ENCODE measurements at places on chromosomes 5 and 9.

DNA sequence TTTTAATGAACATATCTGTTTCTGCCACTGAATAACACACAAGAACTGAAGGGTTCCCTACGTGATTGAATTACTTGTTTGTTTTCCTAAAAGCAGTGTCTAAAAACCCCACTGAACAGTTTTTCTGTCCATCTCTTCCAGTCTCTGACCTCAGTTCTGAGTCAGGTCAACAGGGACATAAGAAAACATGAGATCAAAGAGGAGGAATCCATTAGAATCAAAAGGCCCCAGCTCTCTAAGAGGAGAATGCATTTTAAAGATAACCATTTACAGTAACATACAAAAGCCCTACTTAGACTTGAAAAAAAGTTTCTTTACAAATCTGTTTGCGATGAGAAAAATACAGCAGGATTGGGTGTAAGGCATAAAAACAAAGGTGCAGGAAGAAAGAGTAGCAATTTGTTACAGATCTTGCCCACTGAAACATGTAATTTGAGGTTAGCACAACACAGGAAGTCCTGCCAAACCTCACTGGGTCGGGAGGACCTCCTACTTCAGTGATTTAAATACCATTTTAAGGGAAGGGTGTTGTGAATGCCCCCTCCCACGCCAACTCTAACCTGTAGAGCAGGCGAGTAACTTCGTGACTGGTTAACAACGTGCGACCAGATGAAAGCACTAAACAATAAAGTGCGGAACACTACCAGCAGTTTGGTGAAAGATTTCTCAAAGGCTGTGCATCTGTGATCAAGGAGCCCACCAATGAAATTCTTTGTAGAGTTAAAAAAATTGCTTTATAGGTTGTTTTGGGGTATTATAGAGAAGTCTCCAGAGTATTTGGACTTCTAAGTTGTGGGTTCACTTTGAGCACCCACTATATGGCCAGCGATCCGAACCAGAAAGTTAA, 1.3 kb downstream of the QSOX2 start:
- no peak for DNase-seq
- H3K27ac ChIP-seq, result peak overlapping the region; percentile 66
- 0 out of 2 replicates have a peak, but pooled peaks cover 8% of the 10 kb centered on the region for H3K27me3 ChIP-seq
- no peaks in the 10 kb centered on the region for H3K36me3 ChIP-seq
- peaks cover 21% of the 10 kb centered on the region for H3K4me1 ChIP-seq
- peak overlapping the region; percentile 84 for H3K4me3 ChIP-seq

- no peaks in the 10 kb centered on the region for H3K36me3 ChIP-seq
- no peak overlapping the region for H3K27ac ChIP-seq
- peak; percentile 81 for DNase-seq
These were observed 59.4 kb downstream of the DAP start for GRCh38 chr5:10701567-10702039.

- H3K27ac ChIP-seq, result no peak overlapping the region
- H3K36me3 ChIP-seq, result no peaks in the 10 kb centered on the region
- DNase-seq, result no peak
- H3K4me3 ChIP-seq, result no peak overlapping the region
These were observed 262.5 kb downstream of the MED10 start for GRCh38 chr5:6115852-6116251.

- H3K27ac ChIP-seq, result peak overlapping the region; percentile 94
- peaks cover 10% of the 10 kb centered on the region for H3K4me1 ChIP-seq
- H3K36me3 ChIP-seq, result peaks cover 24% of the 10 kb centered on the region
- DNase-seq, result peak; percentile 24
- H3K27me3 ChIP-seq, result no peaks in the 10 kb centered on the region
These were observed 1.3 kb downstream of the ZNF131 start for GRCh38 chr5:43121913-43122484.

DNA sequence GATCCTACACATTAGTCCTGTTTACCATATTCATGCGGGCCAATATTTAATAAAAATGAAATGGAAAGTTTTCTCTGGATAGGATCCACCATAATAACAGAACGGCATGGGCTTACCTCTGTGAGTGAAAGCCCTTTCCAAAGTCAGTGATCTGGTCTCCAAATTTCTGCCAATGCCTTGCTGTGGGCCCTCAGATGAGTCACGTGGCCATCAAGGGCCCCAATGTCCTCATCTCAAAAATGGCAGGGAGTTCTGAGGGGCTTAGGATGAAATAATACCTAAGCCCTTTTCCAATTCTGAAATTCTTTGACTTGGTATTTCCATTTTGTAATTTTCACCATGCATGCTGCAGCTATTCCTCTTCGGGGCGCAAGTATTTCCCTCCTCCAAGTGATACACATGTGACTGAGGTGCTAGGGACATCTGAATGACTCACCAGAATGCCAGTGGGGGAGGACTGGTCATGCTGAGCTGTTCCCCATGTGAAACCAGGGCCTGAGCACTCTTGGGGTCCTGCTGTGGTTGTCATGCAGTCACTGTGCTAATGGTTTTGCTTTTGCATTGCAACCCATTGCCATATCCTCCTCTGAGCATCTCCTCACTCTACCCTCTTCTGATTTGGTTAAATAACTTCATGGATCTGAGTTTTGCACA, 35.0 kb downstream of the ITK start:
- no peaks in the 10 kb centered on the region for H3K4me1 ChIP-seq
- H3K4me3 ChIP-seq, result no peak overlapping the region
- no peak overlapping the region for H3K27ac ChIP-seq
- H3K36me3 ChIP-seq, result no peaks in the 10 kb centered on the region
- H3K27me3 ChIP-seq, result no peaks in the 10 kb centered on the region
- DNase-seq, result no peak

GRCh38 chr5:109961751-109962150, 272.0 kb downstream of the MAN2A1 start:
- no peak for DNase-seq
- no peaks in the 10 kb centered on the region for H3K36me3 ChIP-seq
- H3K27me3 ChIP-seq, result no peaks in the 10 kb centered on the region

- peaks cover 7% of the 10 kb centered on the region for H3K4me1 ChIP-seq
- no peaks in the 10 kb centered on the region for H3K27me3 ChIP-seq
- no peak overlapping the region for H3K27ac ChIP-seq
- H3K36me3 ChIP-seq, result no peaks in the 10 kb centered on the region
- H3K4me3 ChIP-seq, result no peak overlapping the region
These were observed 8.2 kb downstream of the LIFR start for GRCh38 chr5:38548064-38548759.

DNA sequence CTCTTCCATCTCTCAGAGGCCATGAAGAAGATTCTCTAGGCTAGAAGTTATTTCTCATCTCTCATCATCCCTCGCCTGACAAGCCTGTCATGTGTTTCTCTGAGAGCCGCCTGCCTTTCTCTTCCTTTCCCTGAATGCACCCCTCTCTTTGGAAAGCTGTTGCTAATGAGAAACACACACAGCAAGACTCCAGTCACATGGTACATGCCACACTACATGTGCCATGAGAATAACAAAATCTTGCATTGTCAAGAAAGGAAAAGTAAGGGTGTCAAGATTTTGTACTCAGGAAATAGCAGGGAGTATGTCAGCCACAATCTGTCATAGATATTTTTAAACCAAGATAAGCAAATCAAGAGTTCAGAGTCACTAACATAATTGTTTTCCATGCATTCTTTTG, 8.9 kb downstream of the AGXT2 start:
- peaks cover 9% of the 10 kb centered on the region for H3K4me1 ChIP-seq
- H3K36me3 ChIP-seq, result no peaks in the 10 kb centered on the region
- no peak overlapping the region for H3K4me3 ChIP-seq
- no peaks in the 10 kb centered on the region for H3K27me3 ChIP-seq
- no peak for DNase-seq
- H3K27ac ChIP-seq, result no peak overlapping the region
